Left colon (tissue), 2 donors: ENCODE measurements at places on chromosomes 2 and 18. TPM values are rescaled to one million over a fixed set of nuclear protein-coding genes. Genes with fewer than 3 reads are reported as not detected.

The SYT4 gene
- 0.46 TPM for total RNA-seq

The UCN gene
- total RNA-seq: 0.52 TPM

- DNase-seq: no peak
These were observed 59.9 kb downstream of the USP37 start for GRCh38 chr2:218508299-218508698.

- no peak for DNase-seq
These were observed 286.0 kb upstream of the CCDC68 start for GRCh38 chr18:55245211-55245614.

GRCh38 chr2:223725986-223726970 is 111.1 kb downstream of the AP1S3 start:
- no peak for DNase-seq
